ENCODE measurements at places on chromosomes 7 and 10.

GRCh38 chr7:42733040-42733439, 178.8 kb downstream of the C7orf25 start:
- DNase-seq = no peak

DNA sequence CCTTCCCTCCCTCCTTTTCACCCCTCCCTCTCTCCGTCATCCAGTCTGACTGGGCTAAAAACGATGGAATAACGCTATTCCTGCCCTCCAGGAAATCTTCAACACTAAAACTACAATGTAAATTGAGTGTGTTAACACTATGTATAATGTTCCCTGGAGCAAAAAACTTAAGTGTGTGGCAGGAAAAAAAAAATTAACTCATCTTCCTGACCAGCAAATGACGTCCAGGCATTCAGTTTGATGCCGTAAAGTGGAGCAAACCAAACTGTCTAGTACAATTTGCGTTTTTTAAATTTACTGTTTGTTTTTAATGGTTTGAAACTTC, 545 bp upstream of the MTPN start:
- no peak for DNase-seq

- DNase-seq = no peak
These were observed 28.9 kb upstream of the SAMD9L start for GRCh38 chr7:93176992-93177580.

- DNase-seq = no peak
These were observed 14.4 kb upstream of the CUBN start for GRCh38 chr10:17144032-17144431.

- DNase-seq = no peak
These were observed 237.7 kb downstream of the FANK1 start for GRCh38 chr10:126133906-126134656.

- no peak for DNase-seq
These were observed 126.4 kb downstream of the CCDC3 start for GRCh38 chr10:12875100-12875499.

- no peak for DNase-seq
These were observed 17.4 kb downstream of the C7orf57 start for GRCh38 chr7:48052748-48053147.

DNA sequence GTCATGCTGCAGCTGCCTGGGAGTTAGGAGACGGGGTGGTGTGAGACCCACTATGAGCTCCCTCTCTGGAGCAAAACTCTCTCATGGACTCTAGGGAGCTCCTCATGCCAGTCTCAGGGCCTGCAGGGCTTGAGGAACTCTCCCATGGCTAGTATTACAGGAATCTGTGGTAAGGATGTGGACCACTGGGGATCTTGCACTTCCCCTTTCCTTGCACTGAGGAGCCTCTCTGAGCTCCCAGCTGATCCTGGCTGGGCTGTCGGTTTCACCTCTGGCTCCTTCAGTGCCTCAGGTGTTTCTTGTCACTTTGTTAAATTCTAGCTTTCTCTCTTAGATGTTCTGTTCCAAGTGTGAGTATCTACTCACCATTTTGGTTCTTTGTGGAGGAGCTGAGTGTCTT, 71.6 kb upstream of the IMMP2L start:
- no peak for DNase-seq

- DNase-seq = no peak
These were observed 148.9 kb downstream of the PARD3 start for GRCh38 chr10:34666008-34666704.

- DNase-seq = no peak
These were observed 47.8 kb downstream of the HERPUD2 start for GRCh38 chr7:35647171-35647574.

DNA sequence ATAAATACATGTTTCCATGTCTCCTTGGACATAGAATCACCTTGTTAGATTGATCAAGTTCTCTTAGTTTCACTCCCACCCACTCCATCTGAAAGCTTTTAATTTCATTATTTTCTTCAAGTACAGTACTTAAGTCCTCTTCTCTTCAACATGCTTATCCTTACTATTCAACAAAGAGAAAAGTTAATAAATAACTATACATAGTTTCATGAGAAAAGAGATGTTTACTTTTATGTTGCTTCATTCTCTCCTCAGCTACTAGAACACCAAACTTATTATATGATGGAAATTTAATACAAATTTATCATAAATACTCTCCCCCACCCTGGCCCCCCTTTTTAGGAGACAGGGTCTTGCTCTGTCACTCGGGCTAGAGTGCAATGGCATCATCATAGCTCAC, 33.5 kb downstream of the ASZ1 start:
- DNase-seq = no peak

GRCh38 chr7:131642429-131642828, 86.0 kb upstream of the PODXL start:
- no peak for DNase-seq

GRCh38 chr10:132520177-132520811, 17.3 kb upstream of the INPP5A start:
- no peak for DNase-seq

DNA sequence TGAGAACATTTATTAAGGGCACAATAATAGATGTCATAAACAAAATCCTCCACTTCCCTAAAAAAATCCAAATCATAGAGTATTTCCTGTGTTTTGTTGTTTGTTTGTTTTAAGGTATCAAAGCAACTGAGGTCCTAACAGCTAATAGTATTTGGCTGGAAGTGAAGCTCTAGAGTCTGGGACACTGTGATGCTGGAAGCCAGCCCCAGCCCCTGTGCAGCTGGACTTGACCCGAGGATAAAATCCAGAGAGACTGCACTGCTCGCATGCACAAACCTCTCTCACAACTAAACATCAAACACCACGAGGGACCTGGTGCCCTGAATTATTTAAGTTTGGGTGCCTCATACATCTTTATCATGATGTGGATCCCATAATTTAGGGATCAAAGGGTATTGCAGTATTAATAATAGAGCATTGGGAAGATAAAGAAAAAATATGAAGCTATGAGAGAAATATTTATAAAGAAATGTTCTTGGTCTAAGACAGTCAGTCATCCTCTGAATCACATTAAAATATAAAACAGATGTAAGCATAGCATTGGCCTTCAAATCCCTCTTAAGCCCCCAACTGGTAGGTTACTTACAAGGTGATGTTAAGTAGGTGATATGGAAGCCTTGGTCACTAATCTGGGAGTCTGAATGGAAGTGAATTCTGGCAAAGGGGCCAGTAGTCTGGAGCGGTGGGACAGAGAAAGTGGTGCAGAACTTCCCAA, 44.4 kb downstream of the CUBN start:
- DNase-seq = no peak

GRCh38 chr10:80104066-80104926, 25.8 kb downstream of the TMEM254 start:
- DNase-seq = no peak

GRCh38 chr10:97673736-97674525, 13.1 kb downstream of the AVPI1 start:
- no peak for DNase-seq
